ENCODE measurements at places on chromosomes 5 and 9.

DNA sequence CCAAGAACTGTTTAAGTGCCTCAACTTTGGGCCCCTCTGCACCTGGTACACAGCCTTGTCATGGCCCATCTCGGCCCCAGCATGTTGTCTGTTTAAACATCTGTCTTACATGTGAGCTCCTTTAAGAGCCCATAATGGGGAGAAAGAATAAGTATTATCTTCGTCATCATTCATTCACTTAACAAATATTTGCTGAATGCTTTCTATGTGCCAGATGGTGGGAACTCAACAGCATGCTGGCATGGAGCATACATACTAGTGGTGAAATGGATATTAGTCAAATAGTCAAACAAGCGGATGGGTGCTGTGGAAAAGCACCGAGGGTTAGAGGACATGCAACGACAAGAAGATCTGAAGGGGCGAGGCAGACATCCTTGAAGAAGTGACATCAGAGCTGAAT, 54.5 kb downstream of the GABBR2 start:
- no peak for DNase-seq

DNA sequence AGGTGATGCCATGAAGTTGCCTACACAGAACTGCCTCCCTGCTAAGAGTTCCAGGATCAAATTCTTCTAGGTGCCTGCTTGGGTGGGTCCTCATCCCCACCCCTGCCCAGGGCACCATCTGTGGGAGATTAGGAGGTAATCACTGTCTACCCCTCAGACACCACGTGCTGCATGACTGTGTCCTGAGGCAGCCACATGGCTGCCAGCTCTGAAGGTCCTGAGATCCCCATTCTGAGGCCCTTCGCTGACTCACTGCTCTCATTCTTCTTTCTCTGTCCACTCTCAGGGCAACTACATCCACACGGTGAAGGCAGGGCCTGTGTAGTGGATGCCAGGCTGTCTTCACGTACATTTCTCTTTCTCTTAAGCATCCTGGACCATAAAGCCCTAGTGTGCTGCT, 222.9 kb upstream of the ANKRD55 start:
- no peak for DNase-seq

GRCh38 chr5:88673253-88674105, 209.5 kb downstream of the MEF2C start:
- no peak for DNase-seq

DNA sequence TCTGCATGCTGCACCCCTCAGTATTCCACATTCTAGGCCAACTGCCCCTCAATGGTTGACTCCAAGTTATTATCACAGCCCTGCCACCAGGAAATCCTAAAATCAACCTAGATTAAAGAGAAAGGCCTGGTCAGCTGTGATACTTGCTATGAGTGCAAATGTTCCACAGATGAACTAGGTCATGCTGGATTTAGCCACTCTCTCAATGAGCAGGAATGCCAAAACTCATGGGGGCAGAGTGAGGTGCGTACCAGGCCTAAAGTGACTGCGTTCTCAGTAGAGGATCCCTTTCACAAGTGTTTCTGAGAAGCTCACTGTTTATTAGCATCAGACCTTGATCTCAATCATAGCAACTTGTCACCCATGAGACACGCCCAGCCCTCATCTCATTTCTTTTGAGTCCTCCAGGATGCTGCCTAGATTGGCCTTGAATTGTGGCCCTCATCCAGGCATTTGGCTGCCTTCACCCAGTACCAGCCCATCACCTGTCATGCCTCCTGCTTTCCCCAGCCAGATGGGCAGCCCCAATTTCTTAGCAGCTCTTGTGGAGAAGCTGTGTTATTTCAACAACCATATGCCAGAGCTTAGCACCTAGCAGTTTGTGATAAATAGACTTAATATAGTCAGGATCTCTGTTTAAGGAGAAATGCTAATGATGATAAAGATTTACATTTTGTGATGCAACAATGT, 383.9 kb downstream of the CTNND2 start:
- no peak for DNase-seq

DNA sequence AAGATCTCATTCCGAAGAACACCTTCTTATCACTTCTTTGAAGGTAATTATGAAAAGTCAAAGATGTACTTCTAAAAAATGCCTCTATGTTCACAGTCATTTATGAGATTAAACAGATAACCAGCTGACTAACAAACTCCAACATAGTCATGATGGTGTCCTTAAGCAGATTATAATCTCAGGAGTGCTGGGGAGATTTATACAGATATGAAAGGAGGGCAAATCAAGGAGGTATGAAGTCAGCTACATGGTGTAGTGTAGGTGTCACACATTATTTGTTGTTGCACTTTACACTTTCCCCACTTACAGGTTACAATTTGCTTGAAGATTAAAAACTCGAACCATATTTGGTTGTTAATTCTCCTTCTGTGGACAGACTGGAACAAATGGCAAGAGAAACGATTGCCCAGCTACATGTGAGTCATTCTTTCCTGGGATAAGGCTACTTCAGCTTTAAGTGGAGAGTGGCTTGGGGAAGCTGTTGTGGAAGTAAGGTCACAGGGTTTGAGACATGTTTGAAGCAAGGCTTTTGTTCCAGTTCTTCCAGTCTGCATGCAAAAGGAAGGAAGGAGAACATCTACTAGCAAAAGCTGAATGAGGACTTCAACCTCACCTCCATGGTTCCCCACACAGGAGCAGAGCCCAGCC, 320.1 kb downstream of the ADGRV1 start:
- DNase-seq, result no peak

DNA sequence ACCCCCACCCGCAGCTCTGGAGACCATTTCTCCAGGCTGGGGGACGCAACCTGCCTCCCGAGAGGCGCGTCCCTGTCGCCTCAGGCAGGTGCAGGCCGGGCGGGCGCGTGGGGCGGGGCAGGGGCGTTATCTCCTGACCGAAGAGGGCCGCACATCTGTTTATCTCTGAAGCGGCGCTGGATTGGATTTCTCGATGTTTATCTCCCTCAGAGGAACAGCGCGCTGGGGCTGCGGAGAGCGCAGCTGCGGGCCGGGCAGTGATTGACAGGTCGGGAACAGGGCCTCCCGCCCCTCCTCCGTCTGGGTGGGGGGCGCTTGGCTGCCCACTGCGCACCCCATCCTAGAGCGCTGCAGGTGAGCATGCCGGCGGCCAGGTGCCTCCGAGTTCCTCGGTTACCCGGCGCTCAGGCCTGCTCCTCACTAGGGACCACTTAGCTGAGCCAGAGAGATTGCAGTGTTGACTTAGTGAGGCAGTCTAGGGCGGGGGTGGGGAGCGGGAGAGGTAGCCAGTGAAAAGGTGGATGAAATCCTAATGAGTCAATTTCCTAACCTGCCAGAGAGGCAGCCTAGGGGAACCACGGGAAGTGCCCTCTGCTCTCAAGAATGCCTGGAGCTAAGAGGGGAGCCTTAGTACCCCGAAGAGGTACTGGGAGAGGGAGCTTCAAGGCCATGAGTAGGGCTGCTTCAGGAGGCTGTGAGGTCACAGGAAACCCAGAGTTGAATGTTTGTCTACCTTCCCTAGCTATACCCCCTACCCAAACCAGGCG, 39.6 kb upstream of the TIFAB start:
- DNase-seq, result no peak

GRCh38 chr5:113397046-113397445, 37.7 kb downstream of the TSSK1B start:
- no peak for DNase-seq

Measured in cortex of kidney (tissue), 1 donor.